Fibroblast of skin of left biceps (primary cell): ENCODE measurements at places on chromosomes 2 and 18.

DNA sequence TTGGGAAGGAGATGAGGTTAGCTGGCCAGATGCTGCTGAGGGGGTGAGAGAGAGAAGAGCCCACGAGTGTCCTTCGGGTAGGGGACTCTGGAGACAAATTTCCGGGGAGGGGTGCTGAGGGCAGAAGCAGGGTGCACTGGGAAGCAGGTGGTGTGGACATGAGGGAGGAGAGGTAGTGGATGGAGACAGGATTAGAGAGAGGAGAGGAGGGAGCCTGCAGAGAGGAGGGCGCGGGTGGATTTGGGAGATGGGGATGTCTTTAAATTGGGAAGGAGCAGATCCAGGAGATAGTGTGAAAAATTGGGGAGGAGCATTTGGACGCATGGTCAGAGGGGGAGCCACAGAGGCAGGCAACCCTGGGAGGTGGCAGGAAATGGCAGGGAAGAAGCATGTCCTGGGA, 154.7 kb downstream of the DYSF start:
- DNase-seq, result no peak

DNA sequence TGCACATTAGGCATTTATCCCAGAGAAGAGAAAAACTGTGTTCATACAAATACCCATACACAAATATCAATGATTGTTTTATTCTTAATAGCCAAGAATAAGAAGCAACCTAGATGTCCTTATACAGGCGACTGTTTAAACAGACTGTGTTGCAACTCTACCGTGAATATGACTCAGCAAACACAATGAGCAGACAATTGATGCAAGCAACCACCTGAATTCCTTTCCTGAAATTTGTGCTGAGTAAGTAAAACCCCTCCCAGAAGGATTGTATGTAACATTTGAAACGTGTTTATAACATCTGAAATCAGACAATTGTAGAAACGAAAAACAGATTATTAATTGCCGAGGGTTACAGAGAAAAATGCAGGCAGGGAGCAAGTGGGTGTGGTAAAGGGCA, 621.9 kb upstream of the SOX11 start:
- DNase-seq, result no peak

GRCh38 chr2:113876503-113877387, 13.1 kb upstream of the ACTR3 start:
- DNase-seq, result no peak

- no peak for DNase-seq
Observed at GRCh38 chr2:11014026-11014425, 102.3 kb downstream of the KCNF1 start.

GRCh38 chr2:121121661-121122060, 163.3 kb downstream of the TFCP2L1 start:
- DNase-seq, result no peak

DNA sequence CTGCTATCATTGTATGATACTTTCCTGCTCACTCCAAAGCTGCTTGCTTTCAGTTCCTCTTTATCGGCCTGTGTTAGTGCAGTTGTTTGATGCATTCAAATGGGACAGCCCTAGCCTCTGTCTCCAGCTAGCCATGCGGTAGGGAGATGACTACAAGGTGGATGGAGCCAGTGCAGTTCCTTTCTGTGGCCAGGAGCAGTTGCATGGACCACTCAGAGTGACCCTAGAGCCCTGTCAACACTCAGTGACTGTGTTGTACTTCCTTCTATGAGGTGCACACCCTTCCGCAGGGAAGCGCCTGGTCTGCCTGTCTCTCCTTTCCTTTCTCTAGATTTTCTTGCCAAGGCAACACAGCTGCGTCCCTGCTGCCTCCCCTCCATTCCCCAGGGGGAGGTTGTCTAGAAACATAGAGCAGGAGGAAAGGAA, 33.8 kb downstream of the KCNS3 start:
- no peak for DNase-seq

DNA sequence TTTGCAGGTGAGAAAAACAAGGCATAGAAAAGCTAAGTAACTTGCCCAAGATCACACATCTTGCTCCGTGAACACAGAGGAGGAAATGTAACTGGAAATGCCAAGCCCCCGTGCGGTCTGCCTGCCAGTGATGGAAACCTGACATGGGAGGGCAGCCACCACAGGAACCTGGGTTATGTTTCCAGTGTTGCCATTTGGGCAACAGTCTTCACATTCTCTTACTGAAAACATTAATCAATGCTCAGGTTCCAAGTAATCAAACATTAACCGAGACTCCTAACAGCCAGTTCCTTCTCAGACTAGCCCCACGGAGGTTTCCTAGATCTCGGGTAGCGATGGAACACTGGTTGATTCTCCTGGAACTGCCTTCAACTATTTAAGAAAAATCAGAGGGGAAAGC, 2.5 kb downstream of the TGFA start:
- DNase-seq, result no peak

- DNase-seq, result no peak
Observed at GRCh38 chr2:143081616-143082015, 47.6 kb upstream of the ARHGAP15 start.

DNA sequence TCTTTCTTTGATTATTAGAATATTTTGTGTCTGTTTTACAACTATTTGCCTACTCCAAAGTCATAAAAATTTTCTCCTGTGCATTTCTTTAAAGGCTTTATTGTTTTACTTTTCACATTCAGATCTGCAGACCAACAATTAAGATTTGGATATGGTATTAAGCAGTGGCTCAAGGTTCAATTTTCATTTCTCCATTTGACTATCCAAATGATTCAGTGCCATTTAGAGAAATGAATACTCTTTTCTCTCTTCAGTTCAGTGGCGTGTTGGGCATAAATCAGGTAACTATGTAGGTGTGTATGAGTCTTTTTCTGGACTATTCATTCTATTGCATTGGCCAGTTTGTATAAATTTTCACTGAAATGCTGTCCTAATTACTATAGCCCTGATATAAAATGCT, 57.3 kb upstream of the IL1R1 start:
- no peak for DNase-seq

- DNase-seq, result no peak
Observed at GRCh38 chr2:5764041-5764440, 71.9 kb downstream of the SOX11 start.

GRCh38 chr2:96423291-96423690, 81.9 kb downstream of the NEURL3 start:
- DNase-seq, result no peak

DNA sequence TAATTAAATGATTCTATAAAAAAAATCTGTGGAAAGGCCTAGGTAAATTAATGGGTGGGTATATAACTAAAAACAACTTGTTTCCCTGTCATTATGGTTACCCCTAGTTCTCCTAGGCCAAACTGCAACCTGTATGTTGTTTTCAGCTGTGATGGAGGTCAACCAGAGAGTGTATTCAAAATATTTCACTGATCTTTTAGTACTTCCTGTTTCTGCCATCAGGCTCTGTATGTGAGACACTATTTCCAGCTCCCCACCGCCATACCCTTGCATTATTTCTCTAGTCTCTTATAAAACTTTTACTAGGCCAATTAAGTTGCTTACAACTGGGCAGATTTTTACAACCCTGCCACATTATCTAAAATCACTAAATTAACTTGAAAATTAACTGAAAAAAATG, 21.0 kb upstream of the CDKL4 start:
- no peak for DNase-seq

GRCh38 chr2:2101924-2102323, 229.2 kb downstream of the MYT1L start:
- DNase-seq, result no peak

DNA sequence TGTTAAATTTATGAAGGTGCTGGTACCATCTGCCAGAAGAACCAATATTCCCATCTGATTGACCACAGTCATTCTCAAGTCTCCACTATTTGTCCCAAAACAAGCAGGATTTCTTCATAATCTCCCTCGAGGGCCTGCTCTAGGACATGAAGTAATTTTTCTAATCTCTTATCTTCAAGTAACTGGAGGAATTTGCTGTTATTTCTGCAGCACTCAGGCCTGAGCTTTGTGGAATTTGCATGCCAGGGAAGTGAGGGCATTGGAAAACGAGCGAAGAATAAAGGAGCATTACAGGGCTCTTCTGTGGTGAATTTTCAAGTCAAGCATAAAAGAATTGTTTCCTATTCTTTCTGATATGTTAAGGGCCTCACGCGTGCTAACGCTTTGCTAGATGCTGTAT, 161.2 kb upstream of the EPAS1 start:
- DNase-seq, result no peak

- no peak for DNase-seq
Observed at GRCh38 chr2:222264791-222265320, 33.9 kb downstream of the PAX3 start.

DNA sequence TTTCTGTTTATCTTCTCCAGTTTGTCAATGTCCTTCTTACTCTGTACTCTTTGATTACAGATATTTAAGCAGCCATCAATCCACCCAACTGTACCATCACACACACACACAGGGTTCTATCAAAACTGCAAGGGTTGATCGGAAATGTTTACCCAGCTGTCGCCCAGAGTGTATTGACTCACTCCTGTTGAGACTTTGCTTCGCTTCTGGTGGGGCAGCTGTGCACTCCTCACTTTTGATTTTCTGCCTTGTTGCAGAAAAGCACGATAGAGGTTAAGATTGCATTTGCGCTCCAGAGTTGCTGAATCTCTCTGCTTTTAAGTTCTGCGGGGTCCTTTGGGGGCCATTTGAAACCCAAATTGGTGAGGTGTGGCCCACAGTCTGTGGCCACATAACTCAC, 216.2 kb downstream of the SETBP1 start:
- no peak for DNase-seq

GRCh38 chr2:170461889-170462288, 253.2 kb upstream of the SP5 start:
- no peak for DNase-seq

DNA sequence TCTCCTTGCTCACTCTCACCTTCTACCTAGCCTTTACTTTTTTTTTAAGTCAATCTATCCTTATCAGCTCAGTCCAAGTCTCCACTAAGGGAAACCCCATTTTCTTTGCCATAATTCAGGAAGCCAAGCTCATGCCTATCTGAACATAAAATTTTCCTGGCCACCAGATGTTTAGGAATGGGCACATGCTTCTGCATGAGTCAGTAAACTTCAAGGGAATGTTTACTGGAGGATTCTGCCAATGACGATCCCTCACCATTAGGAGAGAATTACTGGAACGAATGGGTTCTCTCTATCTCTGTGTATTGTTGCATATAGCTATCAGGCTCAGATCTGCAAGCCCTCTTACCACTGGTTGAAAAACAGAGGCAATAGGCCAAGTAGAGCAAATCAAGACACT, 731.7 kb upstream of the ZNF804A start:
- no peak for DNase-seq

DNA sequence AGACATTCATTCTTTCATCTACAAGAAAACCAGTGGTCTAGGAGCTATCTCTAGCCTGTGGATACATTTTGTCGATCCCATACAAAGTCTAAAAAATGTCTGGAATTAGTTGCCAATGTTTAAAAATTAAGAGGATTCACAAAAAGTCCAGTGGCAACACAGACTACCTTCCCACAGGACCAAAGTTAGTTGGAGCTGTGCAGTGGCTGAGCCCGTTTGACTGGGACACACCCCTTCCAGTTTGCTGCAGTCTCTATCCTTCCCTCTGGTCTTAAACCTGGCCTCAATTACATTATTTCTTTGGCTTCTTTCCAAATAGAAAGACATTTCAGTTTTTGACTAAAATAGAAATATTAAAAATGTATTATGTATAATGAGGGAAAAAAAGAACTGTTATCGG, 18.6 kb downstream of the SLC16A14 start:
- no peak for DNase-seq
